ENCODE measurements at places on chromosomes 5 and 9.
A peak's percentile ranks its signal among the peaks of the same experiment; 100 is the strongest.

GRCh38 chr9:8071445-8071798, 271.8 kb upstream of the DMAC1 start:
- DNase-seq = no peak

- DNase-seq = no peak
Measured at GRCh38 chr9:113536166-113536482, 72.6 kb downstream of the RGS3 start.

DNA sequence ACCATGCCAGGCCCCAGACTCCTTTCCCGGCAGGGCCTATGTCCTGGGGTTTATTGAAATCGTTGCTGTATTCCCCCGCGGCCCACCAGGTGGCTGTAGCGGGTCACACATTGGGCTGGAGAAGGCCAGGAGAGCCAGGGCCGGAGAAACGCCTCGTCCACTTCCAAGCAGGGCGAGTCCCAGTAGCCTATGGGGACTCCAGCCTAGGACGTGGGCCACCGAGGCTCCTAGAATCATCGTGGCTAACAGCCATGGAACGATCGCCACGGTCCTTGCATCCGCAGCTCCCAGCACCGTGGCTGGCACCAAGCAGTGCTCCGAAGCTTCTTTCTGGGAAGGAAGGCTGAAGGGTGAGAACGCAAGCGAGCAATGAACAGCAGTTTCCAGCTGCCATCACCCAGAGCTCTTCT, 87.7 kb downstream of the ENTREP1 start:
- no peak for DNase-seq

- no peak for DNase-seq
Measured at GRCh38 chr9:133864011-133864410, 125.9 kb upstream of the SARDH start.

DNA sequence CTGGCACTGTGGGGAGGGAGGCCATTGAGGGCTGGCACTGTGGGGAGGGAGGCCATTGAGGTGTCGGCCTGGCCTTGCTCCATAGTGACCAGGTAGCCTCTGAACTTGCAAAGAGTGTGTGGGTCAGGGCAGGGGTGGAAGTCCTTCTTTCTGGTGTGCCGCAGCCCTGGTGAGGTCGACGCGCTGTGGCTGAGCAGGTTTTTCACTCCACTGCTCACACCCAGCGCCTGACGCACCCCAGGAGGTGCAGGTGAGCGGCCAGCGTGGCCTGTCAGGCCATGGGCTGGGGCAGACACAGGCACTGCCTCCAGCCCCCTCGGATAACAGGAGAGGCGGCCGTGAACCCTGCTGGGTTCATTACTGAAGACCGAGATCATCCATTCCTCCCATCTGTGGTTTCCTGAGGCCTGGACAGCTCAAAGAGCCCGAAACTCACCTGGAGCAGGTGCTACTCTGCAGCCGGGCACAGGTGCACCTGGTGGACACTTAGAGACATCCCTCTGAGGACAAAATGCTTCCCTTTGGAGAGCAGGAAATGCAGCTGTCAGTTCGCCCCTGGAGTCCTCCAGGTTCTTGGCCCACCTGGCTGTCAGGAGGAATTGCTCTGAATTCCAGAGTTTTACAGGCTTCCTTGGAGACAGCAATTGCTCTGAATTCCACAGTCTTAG, 32.4 kb downstream of the LHX3 start:
- no peak for DNase-seq

DNA sequence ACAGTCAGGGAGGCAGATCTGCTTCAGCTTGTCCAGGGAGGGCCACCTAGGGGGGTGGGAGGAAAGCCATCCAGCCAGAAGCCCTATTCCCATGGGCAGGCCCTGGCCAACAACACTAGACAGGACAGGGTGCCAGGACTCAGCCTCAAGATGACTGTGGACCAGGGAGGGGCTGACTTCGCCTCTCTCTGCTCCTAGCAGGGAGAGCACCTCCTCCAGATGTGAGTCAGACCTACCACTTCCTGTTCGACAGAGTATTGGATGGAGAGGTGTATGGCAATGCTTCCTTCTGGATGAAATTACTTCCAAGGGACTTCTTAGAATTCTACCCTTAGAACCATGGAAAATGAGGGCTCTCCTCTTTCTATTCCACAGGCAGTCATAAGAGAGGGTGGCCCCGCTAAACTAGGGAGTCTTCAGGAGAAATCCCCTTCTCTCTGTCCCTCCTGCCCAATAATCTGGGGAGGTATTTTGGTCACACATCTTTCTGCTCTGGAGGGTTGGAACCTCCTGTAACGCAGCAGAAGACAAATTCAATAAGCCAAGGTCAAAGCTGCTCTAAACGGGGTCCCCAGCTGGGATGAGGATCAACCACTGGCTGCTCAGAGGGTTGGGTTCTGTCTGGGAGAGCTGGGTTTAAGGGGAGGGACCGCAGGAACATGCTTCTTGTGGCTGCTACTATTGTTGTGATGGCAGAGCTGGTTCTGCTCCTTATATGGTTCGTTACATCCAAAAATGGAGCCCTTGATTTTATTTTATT, 23.2 kb upstream of the RCL1 start:
- DNase-seq = no peak

DNA sequence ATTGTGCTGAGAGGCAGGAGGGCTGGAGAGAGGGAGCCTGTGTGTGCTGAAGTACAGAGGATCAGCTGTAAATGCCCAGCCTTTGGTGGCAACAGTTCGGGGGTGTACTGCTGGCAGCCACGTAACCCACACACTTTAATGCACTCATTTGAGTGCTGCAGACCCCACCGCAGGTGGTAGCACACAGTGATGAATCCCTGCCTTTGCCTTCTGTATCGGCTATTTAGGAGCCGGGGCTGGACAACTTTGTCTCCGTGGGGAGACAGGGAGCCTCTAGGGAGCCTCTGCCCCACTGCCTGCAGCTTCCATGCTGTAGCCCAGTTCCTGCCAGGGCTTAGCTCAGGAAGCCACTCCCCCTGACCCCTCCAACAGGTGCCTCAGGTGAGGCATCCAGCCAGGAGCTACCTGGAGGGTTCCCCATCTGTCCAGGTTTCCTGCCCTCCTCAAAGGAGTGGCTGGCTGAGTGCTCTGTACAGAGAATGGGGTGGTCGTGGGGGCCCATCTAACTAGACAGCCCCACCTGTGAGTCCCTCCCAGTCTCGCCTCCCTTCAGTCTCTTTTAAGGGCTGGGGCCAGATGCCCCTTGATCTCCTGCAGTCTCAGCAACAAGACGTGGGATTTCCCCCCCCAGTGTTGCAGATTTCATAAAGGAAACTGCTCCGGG, 44.5 kb downstream of the SECISBP2 start:
- DNase-seq = no peak

GRCh38 chr5:124713595-124713994, 32.8 kb downstream of the ZNF608 start:
- no peak for DNase-seq

GRCh38 chr9:97563458-97564135, 62.1 kb downstream of the TMOD1 start:
- no peak for DNase-seq

- DNase-seq = no peak
Measured at GRCh38 chr9:1083325-1083913, 33.3 kb downstream of the DMRT2 start.

DNA sequence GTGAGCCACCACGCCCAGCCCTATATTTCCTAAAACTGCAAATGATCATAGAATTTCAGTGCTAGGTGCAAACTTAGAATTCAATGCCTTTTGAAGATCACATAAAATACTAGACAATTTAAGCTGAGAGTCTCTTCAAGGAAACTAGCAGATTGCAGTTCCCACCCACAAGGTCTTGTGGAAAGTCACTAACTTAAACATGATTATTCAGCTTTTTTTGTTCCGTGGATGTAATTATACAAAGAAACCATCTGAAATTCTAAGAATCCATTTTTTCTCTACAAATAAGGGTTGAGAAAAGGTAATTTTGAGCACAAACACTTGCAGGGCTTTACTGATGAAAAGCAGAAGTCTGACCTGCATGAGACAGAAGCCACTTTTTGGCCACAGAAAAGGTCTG, 4.5 kb upstream of the LHFPL2 start:
- DNase-seq = no peak

DNA sequence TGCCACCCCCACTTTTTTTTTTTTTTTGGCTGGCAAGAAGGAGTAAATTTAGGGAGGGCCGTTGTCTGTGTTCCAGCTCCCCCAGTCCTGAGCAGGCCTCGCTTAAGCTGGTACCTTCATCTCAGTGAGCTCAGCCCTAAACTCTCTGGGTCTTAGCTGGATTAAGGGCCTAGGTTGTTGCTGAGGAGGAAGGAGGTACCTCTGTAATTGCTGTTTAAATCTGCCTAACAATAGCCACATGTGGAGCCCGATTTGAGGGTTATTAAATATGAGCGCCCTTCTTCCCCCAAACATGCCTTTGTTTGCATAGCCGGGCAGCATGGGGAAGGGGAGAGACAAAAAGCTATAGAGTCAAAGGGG, 179.0 kb upstream of the PITX1 start:
- no peak for DNase-seq

DNA sequence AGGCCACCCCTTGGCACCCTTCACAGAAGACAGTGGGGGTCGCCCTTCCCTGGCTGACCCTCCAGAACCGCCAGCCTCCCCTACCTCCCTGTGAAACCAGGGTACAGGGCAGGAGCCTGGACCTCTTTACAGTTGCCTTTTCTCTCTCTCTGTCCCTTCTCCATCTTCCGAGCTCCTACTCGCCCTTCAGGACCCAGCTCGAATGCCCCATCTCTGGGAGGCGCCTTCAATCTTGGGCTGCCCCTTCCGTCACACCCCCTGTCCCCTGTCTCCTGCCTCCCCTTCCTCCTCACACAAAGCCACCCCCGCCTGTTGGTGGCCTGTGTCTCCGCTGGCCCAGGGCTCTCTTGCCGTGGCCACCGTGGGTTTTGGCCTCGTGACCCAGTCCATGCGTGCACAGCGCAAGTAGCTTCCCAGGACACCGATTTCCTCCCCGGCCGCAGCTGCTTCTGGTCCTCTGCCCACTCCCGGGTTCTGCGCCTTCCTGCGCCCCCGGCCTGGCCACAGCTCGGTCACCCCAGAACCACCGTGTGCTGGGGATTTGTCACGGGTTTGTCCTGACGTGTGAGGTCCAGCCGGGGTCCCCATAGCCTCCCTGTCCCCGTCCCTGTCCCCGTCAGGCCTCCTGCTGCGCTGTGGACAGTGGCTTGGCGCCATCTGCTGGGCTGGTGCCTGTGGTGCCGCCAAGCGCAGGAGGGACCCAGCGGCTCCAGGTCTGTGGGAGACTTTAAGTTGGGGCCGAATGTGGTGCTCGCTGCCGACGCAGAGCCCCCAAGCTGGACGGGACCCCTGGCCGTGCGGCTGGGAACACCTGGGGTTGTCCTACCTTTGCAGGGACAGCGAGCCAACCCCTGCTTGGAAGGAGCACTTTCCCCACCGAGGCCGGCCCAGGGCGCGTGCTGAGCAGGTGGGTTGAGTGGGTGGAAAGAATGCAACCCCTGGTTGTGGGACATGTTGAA, 4.0 kb upstream of the TMEM250 start:
- peak; percentile 76 for DNase-seq

DNA sequence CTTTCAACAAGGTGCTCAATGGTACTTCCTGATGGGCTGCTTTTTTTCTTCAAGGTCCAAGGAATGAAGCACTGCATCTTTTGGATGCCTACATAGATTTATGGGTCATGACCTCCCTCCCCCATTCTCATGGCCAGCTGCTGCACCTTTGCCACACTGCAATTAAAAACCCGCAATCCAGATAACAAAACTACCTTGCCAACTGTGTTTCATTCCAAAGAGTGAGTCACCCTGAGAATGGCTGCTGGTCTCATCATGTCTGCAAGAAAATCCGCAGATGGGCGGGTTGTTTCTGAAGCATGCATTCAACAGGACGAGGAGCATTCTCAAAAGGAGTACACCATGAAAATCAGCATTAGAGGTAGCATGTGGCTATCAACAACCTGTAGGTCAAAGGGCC, 139.8 kb downstream of the ELAVL2 start:
- DNase-seq = no peak

GRCh38 chr5:67315082-67315989, 118.7 kb upstream of the CD180 start:
- DNase-seq = no peak

DNA sequence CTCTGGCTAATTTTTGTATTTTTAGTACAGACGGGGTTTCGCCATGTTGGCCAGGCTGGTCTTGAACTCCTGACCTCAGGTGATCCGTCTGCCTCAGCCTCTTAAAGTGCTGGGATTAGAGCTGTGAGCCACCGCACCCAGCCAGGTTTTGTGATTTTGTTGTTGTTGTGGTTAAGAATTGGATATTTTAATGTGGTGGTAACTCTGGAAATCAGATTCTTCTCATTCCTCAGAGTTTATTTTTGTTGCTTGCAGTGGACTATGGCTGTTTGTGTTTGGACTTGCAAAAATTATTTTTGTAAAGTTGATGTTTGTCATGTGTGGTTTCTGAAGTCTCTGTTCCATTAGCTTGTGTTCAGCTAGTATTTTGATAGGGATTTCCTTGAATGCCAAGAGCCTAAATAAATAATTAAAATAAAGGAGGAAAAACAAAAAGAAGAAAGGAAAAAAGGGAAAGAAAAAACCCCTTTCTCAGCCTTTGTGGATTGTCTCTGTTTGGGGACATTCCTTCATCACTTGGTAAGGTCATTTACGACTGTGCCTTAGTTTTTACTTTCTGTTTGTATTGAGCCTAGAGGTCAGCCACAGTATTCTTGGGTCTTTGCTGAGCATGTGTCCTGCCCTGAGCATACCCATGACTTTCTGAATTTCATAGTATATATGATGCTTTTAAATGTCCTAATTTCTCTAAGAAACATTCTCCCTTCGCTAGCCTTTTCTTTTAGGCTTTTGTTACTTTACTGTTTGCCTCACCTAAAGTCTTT, 37.3 kb downstream of the PBX3 start:
- no peak for DNase-seq

DNA sequence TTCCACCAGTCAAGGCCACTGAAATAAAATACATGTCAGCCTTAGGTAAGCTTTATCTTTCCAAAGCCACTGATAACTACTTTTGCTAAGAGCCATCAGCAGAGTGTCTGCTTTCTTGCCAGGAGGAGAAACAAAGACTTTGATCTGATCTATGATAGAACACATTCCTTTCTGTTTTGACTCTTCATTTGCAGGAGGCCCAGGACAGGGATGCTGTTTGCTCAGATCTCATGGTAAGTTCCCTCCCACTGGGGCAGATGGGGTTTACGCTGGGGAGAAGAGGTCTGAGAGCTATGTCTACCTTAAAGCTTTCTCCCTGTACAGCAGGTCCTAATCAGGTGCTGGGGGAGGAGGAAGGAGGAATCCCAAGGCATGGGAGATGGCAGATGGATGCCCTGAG, 497.6 kb downstream of the NTRK2 start:
- no peak for DNase-seq

DNA sequence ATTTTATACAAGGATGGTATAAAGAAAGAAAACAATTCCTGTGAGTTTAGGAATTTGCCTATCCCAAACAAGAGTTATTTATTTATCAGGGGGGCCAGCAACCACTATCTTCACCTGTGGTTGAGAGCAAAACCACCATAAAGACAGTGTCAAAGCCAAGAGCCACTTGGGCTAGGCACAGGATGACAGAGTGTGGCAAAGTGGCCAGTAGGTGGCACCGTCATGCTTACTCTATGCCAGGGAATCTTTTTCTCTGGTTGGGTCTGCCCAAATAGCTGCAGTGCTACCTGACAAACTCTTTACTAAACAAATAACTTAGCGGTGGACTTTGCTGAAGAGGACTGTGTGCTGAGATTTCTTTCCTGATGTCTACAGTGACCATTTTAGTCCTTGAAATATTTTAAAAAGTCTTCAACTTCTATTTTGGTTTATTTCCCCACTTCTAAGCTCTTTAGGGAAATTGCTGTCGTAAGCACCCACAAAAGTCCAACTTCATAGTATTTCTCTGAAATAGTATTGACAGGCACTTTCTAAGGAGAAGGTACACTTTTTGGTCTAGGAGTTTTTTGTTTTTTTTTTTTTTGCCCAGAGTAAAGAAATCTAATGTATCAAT, 285.0 kb downstream of the RFX3 start:
- DNase-seq = peak; percentile 18

Measured in T-helper 17 cell (primary cell).